ENCODE measurements at places on chromosomes 11 and 22.
A peak's percentile ranks its signal among the peaks of the same experiment; 100 is the strongest.

GRCh38 chr11:9249252-9249651 is 15.9 kb downstream of the DENND5A start:
- no peaks in the 10 kb centered on the region for H3K27me3 ChIP-seq
- DNase-seq = no peak

- no peaks in the 10 kb centered on the region for H3K4me1 ChIP-seq
- no peaks in the 10 kb centered on the region for H3K36me3 ChIP-seq
- no peaks in the 10 kb centered on the region for H3K27me3 ChIP-seq
Observed at GRCh38 chr11:123323568-123323967, 106.5 kb upstream of the GRAMD1B start.

- H3K4me3 ChIP-seq = no peak overlapping the region
- DNase-seq = no peak
- H3K27me3 ChIP-seq = no peaks in the 10 kb centered on the region
- H3K36me3 ChIP-seq = no peaks in the 10 kb centered on the region
Observed at GRCh38 chr11:106133529-106133928, 56.1 kb downstream of the AASDHPPT start.

DNA sequence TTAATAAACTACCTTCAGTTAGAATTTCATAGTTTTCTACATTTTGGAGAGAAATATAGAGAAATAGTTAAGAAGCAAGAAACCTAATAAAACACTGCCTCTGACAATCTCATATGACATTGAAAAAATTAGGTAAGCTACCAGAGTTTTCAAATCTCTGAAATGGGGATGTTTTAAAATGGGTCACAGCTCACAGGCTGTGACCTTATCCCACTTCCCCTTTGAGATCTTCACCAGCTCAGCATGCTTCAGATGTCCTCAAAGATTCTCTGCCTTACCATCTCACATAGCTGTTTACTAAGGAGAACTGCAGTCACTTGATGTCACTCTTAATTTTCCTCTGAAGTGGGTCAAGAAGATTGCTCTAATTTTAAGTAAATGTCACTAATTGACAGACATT is 717.8 kb downstream of the JRKL start:
- no peak overlapping the region for H3K27ac ChIP-seq
- H3K4me3 ChIP-seq = no peak overlapping the region
- DNase-seq = no peak
- no peaks in the 10 kb centered on the region for H3K27me3 ChIP-seq
- H3K4me1 ChIP-seq = no peaks in the 10 kb centered on the region

DNA sequence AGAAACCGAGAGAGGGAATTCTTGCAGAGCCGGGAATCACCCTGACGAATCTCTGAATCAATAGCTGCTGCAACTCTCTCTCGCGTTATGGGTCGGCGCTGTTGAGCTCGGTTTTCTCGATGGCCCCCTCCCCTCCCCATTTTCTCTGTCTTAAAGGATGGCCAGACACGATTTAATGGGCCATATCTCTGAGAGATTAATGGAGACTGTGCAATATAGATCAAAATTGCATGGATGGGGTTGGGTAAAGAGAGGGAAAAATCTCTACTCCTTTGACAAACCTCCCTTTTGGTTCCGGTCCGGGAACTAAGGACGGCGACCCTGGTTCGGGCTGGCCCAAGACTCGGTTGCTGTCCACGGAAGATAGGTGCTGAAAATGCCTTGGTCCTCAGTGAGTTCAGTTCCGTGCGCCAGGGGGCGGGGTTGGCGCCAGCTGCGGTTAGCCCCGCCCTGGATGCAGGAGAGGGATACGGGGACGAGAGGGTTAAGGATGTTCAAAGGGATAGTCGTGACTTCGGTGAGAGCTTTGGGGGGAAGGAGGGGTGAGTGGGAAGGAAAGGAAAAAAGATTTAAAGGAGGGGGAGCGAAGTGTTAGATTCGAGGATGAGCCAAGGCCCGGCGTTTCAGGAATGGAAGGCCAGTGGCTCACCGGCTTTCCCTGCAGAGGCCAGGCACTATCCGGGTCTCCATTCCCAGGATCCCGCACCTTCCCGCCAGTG is 103.6 kb upstream of the HSD17B12 start:
- H3K27ac ChIP-seq = no peak overlapping the region
- DNase-seq = peak; percentile 63
- H3K27me3 ChIP-seq = peaks cover 83% of the 10 kb centered on the region
- no peaks in the 10 kb centered on the region for H3K36me3 ChIP-seq
- H3K4me1 ChIP-seq = peaks cover 10% of the 10 kb centered on the region

GRCh38 chr11:114925591-114925990 is 247.3 kb downstream of the NXPE2 start:
- H3K4me3 ChIP-seq = no peak overlapping the region
- H3K27ac ChIP-seq = no peak overlapping the region
- H3K36me3 ChIP-seq = no peaks in the 10 kb centered on the region
- peaks cover 4% of the 10 kb centered on the region for H3K4me1 ChIP-seq
- H3K27me3 ChIP-seq = no peaks in the 10 kb centered on the region

DNA sequence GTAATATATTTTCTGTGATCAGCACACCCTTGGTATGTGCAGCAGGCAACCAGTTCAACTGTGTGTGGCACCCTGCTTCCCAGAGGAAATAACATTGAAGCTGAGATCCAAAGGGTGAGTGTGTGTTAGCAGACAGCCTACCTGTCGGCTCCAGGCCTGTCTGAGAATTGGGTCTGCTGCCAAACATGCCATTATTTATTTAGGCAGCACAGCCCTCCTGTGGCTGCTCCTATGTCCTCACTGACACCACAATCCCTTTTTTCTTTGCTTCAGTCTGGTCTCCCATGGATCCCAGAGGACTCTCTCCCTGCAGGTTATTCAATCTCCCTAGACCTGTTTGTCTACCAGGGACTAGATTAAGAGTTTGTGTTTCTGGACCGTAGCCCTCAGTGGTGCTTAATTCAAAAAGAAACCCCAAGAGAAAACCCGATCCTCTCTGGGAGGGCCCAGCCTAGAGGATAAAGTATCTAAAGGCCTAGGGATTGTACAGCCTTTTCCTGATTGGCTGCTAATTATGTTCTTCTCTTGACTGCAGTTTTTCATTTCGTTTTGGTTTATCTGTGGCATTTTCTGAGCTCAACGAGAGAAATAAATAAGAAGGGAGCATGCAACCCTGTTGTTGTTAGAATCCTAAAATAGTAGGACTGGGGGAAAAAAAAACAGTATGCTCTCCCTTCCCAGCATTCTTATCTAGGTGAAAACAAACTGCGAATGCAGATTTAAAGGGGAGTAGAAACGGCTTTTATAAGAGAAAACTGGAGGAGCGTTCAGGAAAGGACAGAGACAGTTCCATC is 24.1 kb downstream of the KCNE3 start:
- H3K27me3 ChIP-seq = no peaks in the 10 kb centered on the region
- no peak overlapping the region for H3K27ac ChIP-seq
- no peak for DNase-seq
- peaks cover 3% of the 10 kb centered on the region for H3K4me1 ChIP-seq
- H3K36me3 ChIP-seq = no peaks in the 10 kb centered on the region

DNA sequence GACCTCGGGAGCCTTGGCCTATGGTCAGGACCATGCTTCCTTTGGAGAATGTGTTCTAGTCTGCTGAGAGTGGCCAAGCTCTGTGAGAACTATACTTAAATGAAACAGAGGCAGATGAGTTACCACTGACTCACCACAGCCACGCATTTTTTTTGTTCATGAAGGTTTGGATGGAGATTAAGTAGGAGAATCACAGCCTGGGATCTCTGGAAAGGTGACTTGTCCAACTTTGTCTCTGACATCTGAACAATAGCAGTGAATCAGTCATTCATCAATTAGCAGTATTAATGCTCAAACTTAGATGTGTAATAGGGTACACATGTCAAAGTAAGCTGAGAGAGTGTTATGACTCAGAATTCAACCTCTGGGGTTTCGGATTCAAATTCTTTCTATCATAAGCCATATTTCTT is 100.7 kb upstream of the ANO3 start:
- no peaks in the 10 kb centered on the region for H3K36me3 ChIP-seq
- H3K27me3 ChIP-seq = no peaks in the 10 kb centered on the region
- DNase-seq = no peak
- H3K27ac ChIP-seq = no peak overlapping the region
- no peak overlapping the region for H3K4me3 ChIP-seq
- no peaks in the 10 kb centered on the region for H3K4me1 ChIP-seq

GRCh38 chr11:63850920-63851319 is 12.0 kb downstream of the MARK2 start:
- no peak overlapping the region for H3K27ac ChIP-seq
- no peaks in the 10 kb centered on the region for H3K27me3 ChIP-seq
- DNase-seq = no peak
- H3K36me3 ChIP-seq = peaks cover 8% of the 10 kb centered on the region
- H3K4me3 ChIP-seq = no peak overlapping the region

DNA sequence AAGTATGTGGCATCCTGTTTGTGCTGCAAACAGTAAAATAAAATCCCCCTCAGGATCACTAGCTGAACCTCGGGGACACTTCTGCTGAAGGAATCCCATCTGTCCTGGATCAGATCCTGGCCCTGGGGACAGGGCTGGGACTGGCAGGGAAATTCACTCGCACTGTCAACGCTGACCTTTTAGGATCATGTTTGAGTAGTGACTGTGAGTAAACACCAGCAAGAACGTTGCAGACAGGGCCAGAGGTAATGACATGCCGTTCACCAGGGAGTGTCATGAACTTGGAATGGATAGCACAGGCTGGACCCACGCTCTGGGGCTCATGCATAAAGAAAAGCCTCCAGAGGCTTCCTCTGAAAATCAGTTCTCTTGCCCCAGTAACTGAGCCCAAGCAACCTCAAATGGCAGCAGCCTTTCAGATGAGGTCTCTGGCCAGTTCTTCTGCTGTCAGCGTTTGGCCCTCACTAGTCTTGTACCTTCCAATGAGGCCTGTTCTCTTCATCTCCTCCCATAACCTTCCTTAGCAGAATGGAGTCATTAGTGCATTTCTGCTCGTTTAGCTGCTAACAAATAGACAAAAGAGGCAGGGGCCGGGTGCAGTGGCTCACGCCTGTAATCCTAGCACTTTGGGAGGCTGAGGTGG is 51.0 kb upstream of the BARX2 start:
- no peaks in the 10 kb centered on the region for H3K36me3 ChIP-seq
- no peaks in the 10 kb centered on the region for H3K4me1 ChIP-seq
- H3K27ac ChIP-seq = no peak overlapping the region

- DNase-seq = no peak
- H3K27ac ChIP-seq = no peak overlapping the region
- no peaks in the 10 kb centered on the region for H3K27me3 ChIP-seq
- no peaks in the 10 kb centered on the region for H3K36me3 ChIP-seq
Observed at GRCh38 chr11:75478783-75479596, 46.0 kb upstream of the KLHL35 start.

DNA sequence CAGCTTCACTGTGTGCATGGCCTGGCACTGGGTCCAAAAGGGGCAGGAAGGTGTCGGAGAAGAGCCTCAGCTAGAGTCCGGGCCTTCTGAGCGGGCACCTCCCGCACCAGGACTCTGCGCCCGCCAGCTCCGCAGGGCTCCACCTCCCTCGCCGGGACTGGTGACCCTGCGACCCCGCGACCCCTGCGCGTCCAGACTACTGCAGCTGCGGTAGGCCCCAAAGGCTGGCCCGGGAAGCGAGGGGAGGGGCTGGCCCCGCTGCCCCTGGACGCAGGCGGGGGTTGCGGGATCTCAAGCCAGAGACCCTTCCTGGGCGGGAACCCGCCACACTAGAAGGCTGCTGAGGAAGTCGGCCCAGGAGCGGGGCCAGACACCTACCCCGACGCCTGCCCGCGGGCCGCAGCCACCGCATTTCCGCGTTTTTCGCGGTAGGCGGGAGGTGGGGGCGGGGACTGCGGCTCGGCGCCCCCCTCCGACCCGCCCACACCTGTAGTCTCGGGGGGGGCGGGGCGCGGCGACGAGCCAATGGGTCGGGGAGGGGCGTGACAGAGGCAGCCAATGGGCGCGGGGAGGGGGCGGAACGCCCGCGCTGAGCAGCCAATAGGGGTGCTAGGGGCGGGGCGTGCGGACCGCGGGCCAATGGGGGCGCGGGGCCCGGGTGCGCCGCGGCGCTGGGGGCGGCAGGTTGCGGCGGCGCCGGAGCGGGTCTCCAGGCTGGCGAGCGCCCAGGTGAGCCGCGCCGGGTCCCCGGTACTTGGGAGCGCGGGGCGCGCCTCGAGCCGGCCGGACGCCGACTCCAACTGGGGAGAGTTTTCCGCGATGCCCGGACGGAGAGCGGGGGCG is at the start of the genes LMNTD2 and RASSF7:
TSS of gene LMNTD2 (minus strand) at position 434 of the 843 bp plus-strand sequence. CDS start at position 412, 22 bp downstream.
TSS of gene RASSF7 (plus strand) at position 666 of the 843 bp plus-strand sequence. CDS start 799 bp downstream, outside the sequence.
- peak within 1 kb of the TSS; percentile 86 for H3K4me3 ChIP-seq
- H3K27me3 ChIP-seq = peaks cover 12% of the 10 kb centered on the region
- peak; percentile 94 for DNase-seq
- H3K27ac ChIP-seq = peak within 1 kb of the TSS; percentile 89

GRCh38 chr11:74429205-74429604 is 31.0 kb upstream of the PGM2L1 start:
- no peak overlapping the region for H3K4me3 ChIP-seq
- no peaks in the 10 kb centered on the region for H3K36me3 ChIP-seq
- no peaks in the 10 kb centered on the region for H3K4me1 ChIP-seq

GRCh38 chr11:105582497-105582896 is 27.4 kb upstream of the GRIA4 start:
- no peak for DNase-seq
- H3K36me3 ChIP-seq = no peaks in the 10 kb centered on the region
- no peak overlapping the region for H3K27ac ChIP-seq
- no peaks in the 10 kb centered on the region for H3K4me1 ChIP-seq
- H3K4me3 ChIP-seq = no peak overlapping the region

DNA sequence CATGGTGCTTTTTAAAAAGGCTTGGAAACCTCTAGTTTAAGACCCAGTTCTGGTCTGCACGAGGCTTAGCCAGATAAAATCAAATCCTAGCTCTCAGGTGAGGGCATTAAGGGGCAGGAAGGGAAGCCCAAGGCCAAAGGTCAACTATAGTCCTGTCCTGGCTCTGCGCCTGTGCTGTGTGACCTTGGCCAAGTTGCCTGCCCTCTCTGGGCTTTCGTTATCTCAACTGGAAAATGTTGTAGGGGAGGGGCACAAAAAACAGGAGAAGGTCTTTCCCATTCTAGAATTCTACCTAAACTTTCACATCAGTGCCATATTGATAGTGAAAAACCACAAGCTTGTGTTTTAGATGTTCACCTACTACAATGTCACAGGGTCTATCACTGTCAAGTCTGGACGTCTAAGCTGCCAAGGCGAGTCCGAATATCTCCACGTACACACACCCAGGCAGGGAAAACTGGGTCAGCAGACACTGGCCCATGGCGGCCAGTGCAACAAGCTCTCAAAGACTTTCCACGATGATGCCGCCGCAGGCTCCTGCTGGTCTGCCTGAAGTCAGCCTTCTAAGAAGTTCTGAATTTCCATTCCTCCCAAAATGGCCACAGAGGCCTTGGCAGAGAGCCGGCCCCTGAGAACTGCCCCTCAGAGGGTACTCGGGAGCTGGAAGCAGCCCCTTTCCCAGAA is 18.0 kb downstream of the MN1 start:
- H3K4me1 ChIP-seq = peaks cover 9% of the 10 kb centered on the region
- H3K27me3 ChIP-seq = no peaks in the 10 kb centered on the region
- no peak overlapping the region for H3K4me3 ChIP-seq
- no peak for DNase-seq

GRCh38 chr22:40258501-40258915 is 80.8 kb downstream of the TNRC6B start:
- H3K27ac ChIP-seq = no peak overlapping the region
- no peaks in the 10 kb centered on the region for H3K27me3 ChIP-seq
- H3K4me3 ChIP-seq = no peak overlapping the region
- H3K36me3 ChIP-seq = peaks cover 5% of the 10 kb centered on the region

GRCh38 chr22:19974935-19975706 is 33.5 kb upstream of the TXNRD2 start:
- no peak overlapping the region for H3K4me3 ChIP-seq
- H3K4me1 ChIP-seq = peaks cover 2% of the 10 kb centered on the region
- no peaks in the 10 kb centered on the region for H3K36me3 ChIP-seq
- DNase-seq = peak; percentile 94
- H3K27ac ChIP-seq = no peak overlapping the region
